GM23338 (cell line): ENCODE measurements at places on chromosomes 6 and 20.

- no peak for DNase-seq
Measured at GRCh38 chr6:45702849-45703739, 312.6 kb downstream of the CLIC5 start.

DNA sequence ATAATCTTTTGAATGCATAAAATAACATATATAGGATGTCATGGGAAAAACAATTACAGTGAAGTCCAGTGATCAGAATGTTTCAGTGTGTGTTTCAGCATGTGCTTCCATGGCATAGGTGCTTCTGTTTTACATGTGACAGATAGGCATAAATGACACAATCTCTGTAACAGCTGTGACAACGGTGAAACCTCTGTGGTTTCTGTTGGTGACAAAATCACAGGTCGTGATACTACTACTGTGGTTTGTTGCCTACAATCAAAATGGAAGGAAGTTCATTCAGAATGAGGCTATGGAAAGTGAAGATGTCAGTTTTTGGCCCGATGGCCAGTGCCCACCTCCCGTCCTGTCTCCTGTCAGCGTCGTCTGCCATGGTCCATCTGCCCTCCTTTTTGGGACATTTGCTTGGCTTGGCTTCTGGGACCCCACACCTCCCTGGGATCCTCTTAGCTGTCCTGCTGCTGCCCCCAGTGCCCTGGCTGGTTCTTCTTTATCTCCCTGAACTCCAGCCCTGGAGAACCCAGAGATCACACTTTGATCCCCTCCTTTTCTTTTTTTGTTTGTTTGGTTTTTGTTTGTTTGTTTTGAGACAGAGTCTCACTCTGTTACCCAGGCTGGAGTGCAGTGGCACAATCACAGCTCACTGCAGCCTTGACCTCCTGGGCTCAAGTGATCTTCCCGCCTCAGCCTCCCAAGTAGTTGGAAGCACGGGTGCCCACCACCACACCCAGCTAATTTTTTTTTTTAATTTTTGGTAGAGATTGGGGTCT, 79.3 kb upstream of the NAA20 start:
- DNase-seq: no peak

- no peak for DNase-seq
Measured at GRCh38 chr6:126381498-126381897, 41.6 kb downstream of the CENPW start.

GRCh38 chr20:60060006-60060557, 101.9 kb downstream of the CDH26 start:
- no peak for DNase-seq

DNA sequence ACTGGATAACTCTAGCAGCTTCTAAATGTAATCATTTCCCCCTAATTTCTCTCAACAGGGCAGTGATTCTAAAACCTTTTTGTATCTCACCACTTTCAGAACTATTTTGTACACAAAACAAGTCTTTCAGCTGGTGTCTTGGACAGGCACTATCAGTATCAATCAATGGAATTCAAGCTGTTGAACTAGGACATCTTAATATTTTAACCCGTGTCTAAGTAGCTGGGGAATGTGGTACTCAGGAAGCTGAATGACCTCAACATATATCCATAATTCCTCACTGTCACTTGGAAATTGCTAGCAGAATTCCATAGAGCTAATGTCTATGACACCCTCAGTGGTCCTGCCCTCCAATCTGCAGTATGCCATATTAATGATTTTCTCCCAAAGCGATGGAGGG, 24.5 kb downstream of the ADAT2 start:
- DNase-seq: no peak

GRCh38 chr20:50258790-50259483, 68.3 kb downstream of the CEBPB start:
- no peak for DNase-seq

DNA sequence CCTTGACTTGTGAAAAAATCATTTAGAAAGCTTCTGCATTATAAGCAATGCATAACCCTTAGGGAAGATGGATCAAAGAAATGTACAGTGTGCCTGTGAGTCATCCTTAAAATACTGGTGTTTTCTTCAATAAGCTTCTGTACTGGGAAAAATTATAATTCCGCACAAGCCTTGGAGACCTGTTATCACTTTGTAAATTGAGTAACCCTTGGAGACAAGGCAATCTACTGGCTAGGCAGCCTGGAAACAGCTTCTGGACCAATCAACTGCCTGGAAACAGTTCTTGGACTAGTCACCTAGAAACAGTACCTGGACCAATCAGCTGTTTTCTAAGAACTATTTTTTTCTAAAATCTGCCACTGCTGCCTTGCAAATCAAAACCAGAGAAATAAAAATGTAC, 25.8 kb upstream of the RNGTT start:
- no peak for DNase-seq

GRCh38 chr6:96899019-96899418, 1.3 kb upstream of the NDUFAF4 start:
- DNase-seq: peak; percentile 68

GRCh38 chr6:145067430-145067829, 667.9 kb downstream of the EPM2A start:
- no peak for DNase-seq

GRCh38 chr6:110625883-110626282, 149.5 kb upstream of the SLC22A16 start:
- DNase-seq: no peak

DNA sequence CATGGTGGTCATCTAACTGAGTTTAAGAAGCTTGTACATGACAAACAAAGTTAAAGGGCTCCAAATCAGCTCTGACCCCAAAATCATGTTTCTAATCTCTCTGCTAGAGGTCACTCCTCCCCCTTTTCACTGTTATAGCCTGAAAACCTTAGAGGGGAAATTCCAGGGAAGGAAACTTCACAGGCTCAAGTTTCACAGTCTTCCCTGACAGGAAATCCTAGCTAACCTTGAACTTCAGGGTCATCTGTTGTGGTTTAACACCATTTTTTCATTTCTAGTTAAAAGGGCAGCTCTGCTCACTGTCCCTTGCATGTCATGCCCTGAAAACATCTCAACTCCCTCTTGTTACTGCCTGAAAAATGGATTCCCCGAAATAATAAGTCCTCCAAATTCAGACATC, 104.4 kb upstream of the BMP2 start:
- peak; percentile 62 for DNase-seq

DNA sequence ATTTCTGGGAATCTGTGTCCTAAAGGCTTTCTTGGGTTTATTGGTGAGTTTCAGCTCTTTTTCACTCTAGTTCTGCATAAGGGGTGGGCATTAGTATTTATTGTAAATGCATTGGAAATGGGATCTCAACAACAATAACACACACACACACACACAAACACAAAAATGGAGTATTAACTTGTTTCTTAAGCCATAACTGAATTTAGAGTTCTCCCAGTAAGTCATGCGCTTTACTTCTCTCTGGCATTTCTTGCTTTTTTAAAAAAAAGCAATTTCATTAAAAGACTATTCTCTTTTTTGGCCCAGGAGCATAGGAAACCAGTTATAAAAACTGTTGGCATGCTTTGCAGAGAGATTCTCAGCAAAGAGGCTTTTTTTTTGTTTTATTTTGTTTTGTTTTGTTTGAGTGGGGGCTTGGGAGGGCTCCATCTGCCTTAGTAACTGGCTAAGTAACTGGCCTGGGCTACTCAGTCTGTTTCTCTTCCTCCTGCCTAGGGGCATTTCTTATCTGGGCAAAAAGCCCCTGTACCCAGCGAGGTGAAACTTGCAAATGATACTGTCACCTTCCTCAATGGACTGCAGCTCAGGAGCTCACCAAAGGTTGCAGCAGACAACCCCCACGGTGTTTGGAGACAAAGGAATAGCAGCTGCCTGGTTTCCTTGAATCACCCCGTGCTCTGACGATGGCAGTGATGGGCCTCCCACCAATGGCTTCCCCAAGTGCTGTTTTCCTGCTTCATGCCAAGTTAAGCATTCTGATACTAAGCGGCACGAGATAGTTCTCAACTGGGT, 128.5 kb downstream of the BCAS1 start:
- peak; percentile 67 for DNase-seq

DNA sequence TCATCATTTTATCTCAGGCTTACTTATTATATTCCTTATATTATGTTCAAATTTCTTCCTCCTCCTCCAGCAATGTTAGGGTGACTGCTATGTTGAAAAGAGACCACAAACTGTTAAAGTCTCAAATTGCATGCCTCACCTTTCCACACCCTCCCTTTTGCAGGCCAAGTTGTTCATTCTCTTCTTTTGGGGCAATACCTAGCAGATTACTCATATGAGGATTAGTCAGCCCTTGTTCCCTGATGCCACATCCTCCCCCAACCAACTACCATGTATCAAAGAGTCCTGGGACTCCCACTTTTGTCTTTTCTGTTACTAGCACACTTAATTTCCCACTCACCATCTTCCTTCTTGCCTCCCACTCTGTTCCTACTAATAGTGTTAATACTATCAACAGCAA, 434.7 kb downstream of the BCKDHB start:
- no peak for DNase-seq

- no peak for DNase-seq
Measured at GRCh38 chr6:131231891-131232290, 96.6 kb downstream of the AKAP7 start.

DNA sequence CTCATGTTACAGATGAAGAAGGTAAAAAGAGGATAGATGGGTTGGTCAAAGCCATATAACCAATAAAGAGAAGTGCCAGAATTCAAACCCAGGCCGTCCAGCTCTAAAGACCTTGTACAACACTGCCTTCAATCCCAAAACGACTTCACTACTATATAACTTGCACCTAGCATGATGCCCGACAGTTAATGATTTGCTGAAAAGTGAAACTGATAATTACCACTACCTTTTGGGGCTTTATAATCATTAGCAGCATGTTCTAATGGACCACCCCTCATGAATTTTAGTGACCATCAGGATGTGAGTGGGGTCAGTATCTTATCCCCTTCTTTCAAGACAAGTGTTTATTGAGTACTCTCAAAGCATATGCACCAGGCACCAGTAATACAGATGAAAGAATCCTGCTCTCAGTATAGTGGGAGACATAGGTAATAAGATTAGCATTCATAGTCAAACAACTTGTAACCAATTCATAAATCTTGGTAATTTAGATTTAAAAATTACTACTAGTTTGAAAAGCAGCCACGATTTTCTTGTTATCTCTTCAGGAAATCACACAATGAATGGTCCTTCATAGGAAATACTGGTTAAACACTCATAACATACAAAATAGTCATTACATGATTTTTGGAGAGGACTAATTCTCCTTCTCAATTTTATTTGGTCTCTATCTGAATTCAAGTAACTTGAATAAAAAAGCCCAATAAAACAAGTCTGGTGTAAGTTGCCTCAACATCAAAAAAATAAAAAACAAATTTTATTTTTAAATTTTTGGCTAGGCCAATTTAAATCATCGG, 98.0 kb downstream of the EPB41L2 start:
- no peak for DNase-seq

- no peak for DNase-seq
Measured at GRCh38 chr6:90436403-90436802, 139.8 kb upstream of the BACH2 start.

DNA sequence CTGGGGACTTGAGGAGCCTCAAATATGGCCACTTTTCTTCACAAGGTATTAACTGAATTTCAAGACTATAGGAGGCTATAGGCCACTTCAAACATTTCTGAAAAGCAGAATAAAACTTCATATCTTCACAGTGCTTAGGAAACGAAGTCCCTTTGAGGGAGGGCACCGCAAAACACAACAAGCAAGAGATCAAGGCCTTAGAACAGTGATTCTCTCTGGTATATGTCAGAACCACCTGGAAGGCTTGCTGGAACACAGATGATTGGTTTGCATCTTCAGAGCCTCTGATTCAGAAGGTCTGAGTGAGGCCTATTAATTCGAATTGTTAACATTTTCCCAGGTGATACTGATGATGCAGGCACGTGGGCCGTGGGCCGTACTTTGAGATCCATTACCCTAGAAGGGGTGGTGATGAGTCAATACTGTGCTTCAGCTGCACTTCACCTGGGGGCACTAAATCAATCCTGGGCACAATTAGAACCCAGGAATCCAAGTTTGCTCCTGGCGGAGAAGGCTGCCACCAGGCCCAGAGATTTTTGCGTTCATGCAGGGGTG, 10.7 kb downstream of the SUN5 start:
- DNase-seq: no peak

- DNase-seq: no peak
Measured at GRCh38 chr6:161411265-161411944, 137.5 kb upstream of the AGPAT4 start.

DNA sequence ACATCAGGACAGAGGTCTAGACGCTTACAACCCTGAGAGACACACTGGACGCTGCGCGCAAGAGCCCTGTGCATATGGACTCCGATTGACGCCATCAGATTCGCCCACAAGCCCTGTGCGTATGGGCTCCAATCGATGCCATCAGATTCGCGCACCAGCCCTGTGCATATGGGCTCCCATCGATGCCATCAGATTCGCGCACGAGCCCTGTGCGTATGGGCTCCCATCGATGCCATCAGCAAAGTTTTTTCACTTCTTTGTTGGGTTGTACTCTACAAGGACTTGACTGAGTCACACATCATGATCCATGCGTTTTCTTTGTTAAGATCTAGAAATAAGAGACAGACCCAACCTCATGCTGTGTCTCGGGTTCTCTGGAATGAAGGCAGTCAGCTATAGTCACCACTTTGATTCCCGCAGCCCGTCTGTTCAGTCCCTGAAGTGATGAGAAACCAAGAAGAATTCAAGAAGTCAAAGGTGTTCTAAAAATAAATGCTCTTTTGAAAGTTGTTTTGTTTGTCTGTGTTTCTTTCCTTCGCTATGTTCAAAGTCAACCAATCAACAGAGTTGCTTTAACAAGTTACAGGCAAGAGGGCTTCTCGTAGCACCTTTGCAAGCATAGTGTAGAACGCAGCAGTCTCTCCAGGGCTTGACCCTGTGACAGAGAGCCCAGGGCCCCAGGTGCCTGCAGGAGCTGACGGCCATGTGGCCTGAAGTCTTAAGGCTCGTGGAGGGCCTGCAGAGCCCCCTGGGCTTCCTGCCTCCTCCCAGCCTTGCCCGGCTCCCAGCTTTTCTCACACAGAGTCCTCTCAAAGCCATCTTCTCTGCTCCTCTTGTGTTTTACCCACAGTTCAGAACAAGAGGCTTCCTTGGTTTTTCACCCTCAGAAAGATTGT, 7.9 kb downstream of the RPS6KA2 start:
- DNase-seq: no peak

DNA sequence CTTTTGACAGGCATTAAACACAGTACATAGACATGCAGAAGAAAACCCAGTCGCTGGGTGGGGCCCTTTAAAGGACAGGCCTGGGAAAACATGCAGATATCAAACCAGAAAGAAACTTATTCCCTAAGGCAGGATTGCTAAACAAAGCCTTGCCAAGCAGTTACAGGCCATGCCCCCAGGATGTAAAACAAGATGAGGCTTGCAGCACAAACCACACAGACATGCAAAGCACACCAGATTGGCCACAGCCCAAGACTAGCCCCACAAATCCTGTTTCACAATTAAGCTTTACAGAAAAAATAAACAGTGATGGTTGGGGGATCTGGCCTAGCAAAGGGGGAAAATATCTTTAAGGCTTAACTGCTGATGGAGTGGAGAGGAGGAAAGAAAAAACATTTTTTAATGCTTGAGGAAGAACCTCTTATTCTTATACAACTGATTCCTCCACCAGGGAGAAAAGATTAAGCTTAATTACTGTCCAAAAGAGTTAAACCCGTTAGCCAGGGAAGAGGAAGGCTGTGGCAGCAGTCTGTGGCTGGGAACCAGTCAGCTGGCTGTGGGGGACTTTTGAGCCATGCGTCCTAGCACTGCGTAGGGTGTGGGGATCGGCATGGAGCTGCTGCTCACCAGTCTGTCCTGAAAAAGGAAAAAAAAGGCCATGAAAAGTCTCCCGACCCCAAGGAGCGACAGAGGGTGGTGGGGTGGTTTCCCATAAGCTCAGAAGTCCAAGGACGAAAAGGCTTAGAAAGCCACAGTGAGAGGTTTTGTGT, 28.4 kb downstream of the COL19A1 start:
- DNase-seq: no peak

- DNase-seq: no peak
Measured at GRCh38 chr20:12090920-12091319, 173.2 kb downstream of the BTBD3 start.
